ENCODE measurements at places on chromosomes 6 and 20. TPM values are rescaled to one million over a fixed set of nuclear protein-coding genes. Genes with fewer than 3 reads are reported as not detected.

GPR63 gene
- total RNA-seq, result 0.27 TPM

DNA sequence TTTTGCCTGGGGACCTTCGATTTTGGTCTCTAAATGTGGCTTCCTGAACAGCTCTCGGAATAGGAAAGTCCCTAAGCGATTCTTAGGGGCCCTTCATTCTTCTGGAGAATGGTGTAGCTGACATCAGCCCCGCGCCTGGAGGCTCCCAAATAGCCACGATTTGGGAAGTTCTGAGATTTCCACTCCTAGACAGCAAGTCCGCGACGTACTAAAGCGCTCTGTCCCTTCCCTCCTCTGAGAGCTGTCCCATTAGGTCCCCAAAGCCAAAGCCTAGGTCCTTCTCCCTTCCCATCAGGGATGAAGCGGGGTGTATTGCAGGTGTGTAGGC is 756 bp downstream of the MOXD1 start:
- no peak for DNase-seq

GMDS gene
- total RNA-seq, result 30.8 TPM

- DNase-seq, result no peak
These were observed 224.5 kb downstream of the FOXC1 start for GRCh38 chr6:1834207-1834606.

GRM1 gene
- under 0.01 TPM for total RNA-seq

C20orf202 gene
- 0.09 TPM for total RNA-seq

HLA-DMB gene
- 0.09 TPM for total RNA-seq

GRCh38 chr6:161327360-161327953 is 53.6 kb upstream of the AGPAT4 start:
- no peak for DNase-seq
